Brain microvascular endothelial cell (primary cell): ENCODE measurements at places on chromosomes 5 and 9.

GRCh38 chr5:91468651-91469422 lies 85.7 kb upstream of the ARRDC3 start:
- DNase-seq, result no peak

DNA sequence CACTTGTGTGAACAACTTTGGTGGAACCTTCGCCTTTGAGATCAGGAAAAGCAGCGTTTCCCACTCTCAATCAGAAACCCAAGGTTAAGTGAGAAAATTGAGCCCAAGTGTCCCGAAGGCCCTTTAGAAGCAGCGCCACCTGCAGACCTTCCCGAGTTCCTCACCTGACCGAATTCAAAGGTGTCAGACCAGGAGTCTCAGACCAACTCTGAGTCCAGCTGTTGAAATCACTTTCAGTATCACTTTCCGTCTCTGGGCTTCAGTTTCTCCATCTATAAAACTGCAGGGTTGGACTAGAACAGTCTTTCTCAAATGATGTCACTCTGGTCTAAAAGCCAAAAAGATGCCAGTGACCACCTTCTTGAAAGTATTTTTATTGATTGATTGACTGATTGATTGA lies 31.7 kb upstream of the GRHPR start:
- DNase-seq, result no peak

- no peak for DNase-seq
Observed at GRCh38 chr9:89218040-89218928, 39.7 kb upstream of the SHC3 start.

DNA sequence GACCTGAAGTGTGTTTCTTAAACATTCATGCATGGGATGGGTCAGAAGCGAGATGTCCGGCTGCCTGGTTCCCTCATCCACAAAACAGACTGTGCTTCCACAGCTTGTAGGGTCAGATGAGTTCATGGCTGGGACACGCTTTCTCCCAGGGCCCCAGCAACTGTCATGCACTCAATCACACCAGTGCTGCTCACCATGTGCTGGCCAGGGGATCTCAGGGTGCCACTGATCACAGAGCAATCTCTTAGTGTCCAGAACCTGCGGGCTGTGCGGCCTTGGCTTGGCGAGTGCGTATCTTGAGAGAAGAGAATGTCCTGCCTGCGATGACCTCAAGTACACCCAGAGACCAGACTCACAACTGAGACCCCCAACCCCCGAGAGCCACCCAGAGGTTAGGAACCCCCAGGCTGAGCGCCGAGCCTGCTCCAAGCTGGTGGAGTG lies 26.0 kb upstream of the FCN2 start:
- no peak for DNase-seq

- DNase-seq, result no peak
Observed at GRCh38 chr9:136634904-136635303, 27.8 kb upstream of the EGFL7 start.

DNA sequence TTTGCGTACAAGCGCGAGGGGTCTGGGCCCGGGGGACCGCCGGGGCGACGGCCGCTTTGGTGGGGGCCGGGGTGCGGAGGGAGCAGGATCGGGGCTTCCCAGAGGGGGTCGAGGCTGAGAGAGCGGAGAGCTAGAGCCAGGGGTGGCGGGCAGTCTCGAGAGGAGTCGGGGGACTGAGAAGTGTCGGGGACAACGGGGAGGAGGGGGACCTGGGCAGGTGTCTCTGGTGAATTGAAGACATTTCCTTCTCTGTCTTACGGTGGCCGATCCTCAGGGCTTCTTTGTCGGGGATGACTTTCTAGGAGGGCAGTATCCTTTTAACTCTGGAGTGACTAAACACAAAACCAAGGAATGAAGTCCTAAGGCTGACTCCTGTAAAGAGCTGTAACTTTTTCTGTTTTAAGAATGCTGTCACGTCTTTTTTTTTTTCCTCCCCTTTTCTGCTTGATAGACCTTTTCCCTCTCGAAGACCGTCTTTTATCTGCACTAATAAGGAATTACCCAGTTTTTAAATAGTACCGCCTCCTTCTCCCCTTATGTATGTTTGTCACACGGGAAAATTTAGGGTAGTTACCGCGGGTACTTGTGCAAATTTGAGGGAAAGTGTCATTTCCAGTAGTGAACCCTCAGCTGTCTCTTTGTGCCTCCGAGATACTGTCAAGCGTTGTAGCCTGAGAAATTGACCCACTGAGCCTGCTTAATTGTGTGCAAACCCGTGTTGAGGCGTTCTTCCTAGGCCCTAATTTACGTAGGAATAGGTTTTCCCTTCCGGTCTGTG lies 822 bp downstream of the DENND4C start:
- DNase-seq, result peak; percentile 2

DNA sequence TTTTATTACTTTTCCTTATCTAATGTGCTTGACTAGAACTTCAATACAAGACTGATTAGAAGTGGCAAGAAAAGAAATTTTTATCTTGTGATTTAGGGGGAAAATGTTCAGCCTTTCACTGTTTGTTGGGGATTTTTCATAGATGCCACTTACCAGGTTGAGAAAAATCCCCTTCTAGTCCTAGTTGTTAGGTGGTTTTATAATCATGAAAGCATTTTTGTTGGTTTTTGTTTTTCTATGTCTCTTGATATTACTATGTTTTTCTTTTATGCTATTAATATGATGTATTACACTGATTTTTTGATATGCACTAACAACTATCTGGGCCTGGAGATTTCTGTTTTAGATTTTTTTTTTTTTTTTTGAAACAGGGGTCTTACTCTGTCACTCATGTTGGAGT lies 134.0 kb downstream of the PARP8 start:
- no peak for DNase-seq

DNA sequence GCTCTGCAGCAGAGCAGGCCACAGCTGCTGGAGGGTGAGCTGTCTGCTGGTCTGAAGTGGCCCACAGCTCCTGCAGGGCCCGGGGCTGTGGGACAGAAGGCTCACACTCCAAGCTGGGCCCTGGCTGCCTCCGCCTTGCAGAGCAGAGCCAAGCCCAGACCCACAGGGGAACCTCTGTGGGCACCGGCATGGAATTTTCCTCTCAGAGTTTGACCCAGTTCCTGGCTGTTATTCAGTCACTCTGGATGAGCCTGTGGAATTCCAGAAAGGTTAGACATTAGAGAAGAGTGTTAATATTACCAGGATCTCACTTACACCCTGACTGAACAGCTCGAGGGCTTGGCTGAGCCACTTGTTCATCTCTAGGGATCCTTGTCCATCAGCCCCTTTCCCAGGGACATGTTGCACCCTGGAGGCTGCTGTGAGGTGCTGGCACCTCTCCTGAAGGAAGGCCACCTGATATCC lies 17.5 kb downstream of the IL9 start:
- DNase-seq, result no peak

GRCh38 chr5:38871058-38871605 lies 25.3 kb downstream of the OSMR start:
- no peak for DNase-seq

DNA sequence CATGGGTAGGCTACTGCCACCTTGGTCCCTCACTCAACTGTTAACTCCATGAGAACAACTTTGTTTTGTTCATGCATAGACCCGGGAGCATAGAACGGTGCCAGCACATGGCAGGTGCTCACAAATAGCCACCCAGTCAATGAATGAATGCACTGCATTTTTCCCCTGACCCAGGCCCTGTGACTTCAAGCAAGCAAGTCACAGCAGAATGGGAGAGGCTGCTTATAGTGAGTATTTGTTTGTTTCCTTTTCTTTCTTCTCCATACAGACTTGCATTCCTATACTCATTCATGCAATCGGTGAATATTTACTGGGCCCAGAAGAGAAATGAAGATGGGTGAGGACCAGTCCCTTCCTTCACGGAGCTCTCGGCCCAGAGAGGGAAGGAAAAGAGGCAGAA lies 62.0 kb downstream of the SHB start:
- DNase-seq, result no peak

DNA sequence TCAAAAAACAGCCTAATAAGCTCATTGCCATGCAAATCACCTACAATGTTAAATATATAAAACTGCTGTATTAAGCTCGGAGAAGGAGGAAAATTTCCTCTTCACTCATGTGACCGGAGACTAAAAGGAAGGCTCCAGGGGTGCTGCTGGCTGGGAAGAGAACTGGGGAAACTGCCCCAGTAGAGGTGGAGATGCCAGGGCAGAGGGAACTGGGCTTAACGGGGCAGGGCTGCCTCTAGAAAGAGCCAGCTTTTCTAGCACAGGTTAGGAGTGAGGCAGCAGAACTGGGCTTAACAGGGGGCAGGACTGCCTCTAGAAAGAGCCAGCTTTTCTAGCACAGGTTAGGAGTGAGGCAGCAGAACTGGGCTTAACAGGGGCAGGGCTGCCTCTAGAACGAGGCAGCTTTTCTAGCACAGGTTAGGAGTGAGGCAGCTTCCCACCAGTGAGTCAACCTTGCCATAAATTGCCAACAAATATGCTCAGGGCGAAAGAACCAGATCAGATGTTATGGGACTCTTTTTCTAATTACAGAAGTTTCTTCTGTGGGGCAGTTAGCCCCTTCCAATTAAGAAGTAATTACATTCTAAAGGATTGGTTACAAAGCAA lies 115.3 kb downstream of the FANCC start:
- no peak for DNase-seq

- no peak for DNase-seq
Observed at GRCh38 chr5:72796001-72796400, 20.5 kb upstream of the TNPO1 start.

DNA sequence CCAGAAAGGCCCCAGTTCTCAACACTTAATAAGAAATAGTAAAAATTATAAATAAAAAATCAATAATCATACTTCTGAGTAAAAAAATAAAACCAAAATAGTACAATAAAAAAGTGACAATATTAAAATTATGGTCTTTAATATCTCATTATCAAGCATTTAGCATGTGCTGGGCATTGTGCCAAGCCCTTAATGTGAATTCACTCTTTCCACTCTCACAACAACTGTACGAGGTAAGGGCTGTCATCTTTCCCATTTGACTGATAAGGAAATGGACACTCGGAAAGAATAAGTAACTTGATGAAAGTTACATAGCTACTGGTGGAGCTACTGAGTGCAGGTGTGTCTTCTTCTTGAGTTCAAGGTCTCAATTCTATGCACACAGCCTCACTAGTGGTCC lies 43.6 kb downstream of the SEC61B start:
- no peak for DNase-seq

DNA sequence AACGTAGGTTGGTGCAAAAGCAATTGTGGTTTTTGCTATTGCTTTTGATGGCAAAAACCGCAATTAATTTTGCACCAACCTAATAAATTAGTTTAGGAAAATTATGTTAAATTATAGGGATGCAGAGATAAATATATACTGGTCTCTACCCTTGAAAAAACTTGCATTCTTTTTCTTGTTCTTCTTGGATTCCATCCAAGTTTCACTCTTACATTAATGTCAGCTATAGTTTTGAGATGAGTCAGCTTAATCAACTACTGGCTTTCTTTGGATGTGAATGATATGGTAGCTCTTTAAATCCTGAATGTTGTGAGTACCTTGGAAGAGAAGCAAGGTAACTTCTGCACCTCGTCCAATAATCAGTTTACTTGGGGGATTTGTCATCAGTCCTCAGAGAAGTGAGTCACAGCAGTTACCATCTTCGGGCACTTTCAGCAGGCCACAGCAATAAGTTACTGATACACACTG lies 549.0 kb upstream of the ZNF608 start:
- no peak for DNase-seq

- no peak for DNase-seq
Observed at GRCh38 chr5:14216902-14217301, 73.8 kb downstream of the TRIO start.

- DNase-seq, result no peak
Observed at GRCh38 chr9:88947581-88948573, 43.4 kb upstream of the S1PR3 start.

- no peak for DNase-seq
Observed at GRCh38 chr5:152634586-152634985, 229.5 kb upstream of the NMUR2 start.

DNA sequence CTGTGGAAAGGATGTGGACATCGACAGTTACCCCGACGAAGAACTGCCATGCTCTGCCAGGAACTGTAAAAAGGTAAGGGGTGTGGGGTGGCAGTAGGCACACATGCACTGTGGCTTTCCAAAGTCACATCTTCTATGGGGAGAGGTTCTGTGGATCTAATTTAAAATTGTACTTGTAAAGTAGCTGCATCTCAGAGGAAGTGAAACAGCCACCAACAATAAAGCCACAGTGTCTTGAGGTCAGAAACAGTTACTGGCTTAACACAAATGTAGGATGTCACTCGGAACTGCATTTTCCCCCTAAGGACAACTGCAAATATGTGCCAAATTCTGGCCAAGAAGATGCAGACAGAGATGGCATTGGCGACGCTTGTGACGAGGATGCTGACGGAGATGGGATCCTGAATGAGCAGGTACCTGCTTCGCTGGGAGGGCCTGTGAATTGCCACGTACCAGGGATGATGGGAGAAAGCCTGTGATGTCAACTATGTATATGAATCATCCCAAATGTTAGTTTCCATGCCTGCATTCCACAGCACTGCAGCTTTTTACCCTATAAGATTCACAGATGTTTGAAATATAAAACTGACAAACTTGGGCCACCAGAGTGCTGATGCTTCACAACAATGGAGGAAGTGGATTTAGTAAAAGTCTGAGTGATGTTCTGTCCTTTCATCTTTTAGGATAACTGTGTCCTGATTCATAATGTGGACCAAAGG lies 35.3 kb downstream of the THBS4 start:
- no peak for DNase-seq

GRCh38 chr5:87877023-87877422 lies 391.6 kb downstream of the TMEM161B start:
- DNase-seq, result no peak

- no peak for DNase-seq
Observed at GRCh38 chr5:37710965-37711364, 128.9 kb downstream of the GDNF start.
